ENCODE measurements at places on chromosomes 13 and 19. TPM values are rescaled to one million over a fixed set of nuclear protein-coding genes. Genes with fewer than 3 reads are reported as not detected.

GRCh38 chr13:94263038-94263437, 216.4 kb downstream of the DCT start:
- H3K36me3 ChIP-seq, result no peaks in the 10 kb centered on the region
- H3K27ac ChIP-seq, result no peak overlapping the region

DNA sequence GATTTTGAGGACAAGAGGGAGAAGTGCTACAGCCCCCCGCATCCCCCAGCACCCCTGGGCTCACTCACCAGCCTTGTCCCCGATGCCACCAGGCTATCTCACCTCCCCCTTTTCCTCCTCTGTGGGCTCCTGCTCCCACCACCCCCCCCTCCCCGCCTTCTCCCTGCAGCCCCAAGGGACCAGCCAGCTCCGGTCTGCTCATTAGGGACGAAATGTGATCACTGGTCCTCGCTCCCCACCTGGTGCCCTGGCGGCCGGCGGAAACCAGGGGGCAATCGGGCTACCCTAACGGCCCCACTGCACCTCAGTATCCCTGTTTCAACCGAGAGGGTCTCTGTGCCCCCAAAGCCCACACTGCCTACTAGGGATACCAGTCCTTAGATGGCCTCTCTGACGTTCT, 2.7 kb downstream of the GPR4 start:
- no peak overlapping the region for H3K4me3 ChIP-seq
- H3K36me3 ChIP-seq, result no peaks in the 10 kb centered on the region
- H3K27ac ChIP-seq, result no peak overlapping the region
- no peak for DNase-seq
- H3K4me1 ChIP-seq, result peaks cover 5% of the 10 kb centered on the region
- H3K27me3 ChIP-seq, result no peaks in the 10 kb centered on the region

PCDH8 gene
- polyA plus RNA-seq, result not detected

BST2 gene
- polyA plus RNA-seq, result 48.2 TPM
